Fibroblast of lung (primary cell): ENCODE measurements at places on chromosomes 5 and 9. TPM values are rescaled to one million over a fixed set of nuclear protein-coding genes. Genes with fewer than 3 reads are reported as not detected.

Gene PGM5
- 42.6 and 65.7 TPM in 2 replicates for polyA plus RNA-seq

Gene PCDHB3
- 0.35 and 2.3 TPM in 2 replicates for polyA plus RNA-seq

Gene HMMR
- 5.6 and 25.1 TPM in 2 replicates for polyA plus RNA-seq

Gene GAS1
- 1.6 and 2.5 TPM in 2 replicates for polyA plus RNA-seq

Gene PCDHGB2
- polyA plus RNA-seq: 2.3 and 5.7 TPM in 2 replicates

GRCh38 chr5:8993031-8993430 lies 552.8 kb downstream of the SEMA5A start:
- no peak for DNase-seq

DNA sequence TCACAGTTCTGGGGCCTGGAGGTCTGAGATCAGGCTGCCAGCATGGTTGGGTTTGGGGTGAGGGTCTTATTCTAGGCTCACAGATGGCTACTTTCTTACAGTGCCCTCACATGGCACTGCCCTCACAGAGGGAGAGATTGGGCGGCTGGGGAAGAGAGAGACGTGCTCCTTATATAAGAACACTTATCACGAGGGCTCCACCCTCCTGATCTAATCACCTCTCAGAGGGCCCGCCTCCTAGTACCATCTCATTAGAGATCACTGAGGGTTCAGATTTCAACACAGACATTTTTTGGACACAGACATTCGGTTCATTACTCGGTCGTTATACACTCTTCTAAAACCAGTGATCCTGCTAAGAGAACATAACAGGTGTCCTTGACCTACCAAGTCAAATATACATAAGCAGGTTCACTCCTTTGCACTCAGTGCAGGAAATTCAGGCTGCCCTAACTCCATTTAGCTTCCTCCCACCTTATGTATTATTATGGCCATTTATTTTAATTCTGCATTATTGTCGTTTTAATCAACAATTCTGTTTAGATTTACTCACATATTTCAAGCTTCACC lies 121.7 kb downstream of the ICE1 start:
- DNase-seq: no peak

DNA sequence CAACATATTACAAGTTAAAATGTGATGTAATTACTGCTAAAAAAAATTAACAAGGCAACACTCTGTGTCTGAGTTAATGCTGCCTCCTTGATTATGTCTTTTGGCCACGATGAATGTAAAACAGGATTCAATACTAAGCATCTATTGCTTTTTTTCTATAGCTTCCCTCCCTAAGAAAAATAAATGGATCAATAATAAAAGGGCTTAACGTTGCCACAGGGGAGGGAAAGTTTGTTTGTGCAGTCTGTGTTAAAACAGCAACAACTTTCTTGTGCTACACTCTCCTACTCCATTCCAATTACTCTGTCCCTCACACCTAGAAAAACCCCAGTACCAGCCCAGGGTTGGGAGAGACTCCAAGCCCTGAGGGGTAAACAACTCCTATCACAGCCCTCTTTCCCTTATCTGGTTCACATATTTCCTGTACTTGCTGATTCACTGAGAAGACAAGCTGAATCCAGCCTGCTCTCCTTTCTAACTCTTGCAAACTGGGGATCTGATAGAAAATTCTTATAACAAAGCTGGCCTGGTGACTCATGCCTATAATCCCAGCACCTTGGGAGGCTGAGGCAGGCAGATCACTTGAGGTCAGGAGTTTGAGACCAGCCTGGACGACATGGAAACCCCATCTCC lies 44.8 kb downstream of the PTPN3 start:
- DNase-seq: peak; percentile 86

GRCh38 chr9:94928691-94929368 lies 202.3 kb downstream of the AOPEP start:
- DNase-seq: no peak

DNA sequence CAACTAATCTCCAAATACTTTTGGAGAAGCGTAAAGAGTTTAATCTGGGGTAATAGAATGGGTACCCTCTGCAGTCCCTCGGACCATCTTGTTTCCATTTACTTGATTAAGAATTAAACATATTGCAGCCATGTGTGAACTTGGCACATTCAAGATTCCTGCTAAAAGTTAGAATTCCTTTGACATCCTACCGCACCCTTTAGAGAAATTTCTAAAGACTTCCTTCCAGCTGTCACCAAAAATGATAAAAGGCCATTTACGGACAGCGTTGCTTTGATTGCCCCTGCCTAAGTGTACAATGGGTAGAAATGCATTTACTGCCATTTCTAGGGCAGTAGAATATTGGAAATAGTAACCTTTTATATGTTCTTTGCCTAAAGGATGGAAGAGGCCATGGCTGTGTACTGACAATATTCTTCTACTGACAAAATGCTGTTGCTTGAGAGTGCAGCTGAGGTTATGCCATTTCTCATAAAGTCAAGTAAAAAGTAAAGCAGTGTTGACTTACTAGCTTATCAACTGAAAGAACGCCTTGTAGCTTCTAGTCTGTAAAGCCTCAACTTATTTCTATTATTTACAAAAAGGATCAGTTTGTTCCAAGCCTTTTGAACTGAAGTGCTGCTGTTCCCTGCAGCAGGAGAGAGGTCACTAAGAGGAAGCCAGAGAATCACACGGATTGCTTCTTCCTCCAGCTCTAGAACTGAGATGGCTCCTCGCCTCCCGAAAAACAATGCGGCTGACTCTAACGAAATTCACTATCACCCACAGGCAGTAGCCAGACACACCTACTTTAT lies 139.8 kb upstream of the BASP1 start:
- no peak for DNase-seq

DNA sequence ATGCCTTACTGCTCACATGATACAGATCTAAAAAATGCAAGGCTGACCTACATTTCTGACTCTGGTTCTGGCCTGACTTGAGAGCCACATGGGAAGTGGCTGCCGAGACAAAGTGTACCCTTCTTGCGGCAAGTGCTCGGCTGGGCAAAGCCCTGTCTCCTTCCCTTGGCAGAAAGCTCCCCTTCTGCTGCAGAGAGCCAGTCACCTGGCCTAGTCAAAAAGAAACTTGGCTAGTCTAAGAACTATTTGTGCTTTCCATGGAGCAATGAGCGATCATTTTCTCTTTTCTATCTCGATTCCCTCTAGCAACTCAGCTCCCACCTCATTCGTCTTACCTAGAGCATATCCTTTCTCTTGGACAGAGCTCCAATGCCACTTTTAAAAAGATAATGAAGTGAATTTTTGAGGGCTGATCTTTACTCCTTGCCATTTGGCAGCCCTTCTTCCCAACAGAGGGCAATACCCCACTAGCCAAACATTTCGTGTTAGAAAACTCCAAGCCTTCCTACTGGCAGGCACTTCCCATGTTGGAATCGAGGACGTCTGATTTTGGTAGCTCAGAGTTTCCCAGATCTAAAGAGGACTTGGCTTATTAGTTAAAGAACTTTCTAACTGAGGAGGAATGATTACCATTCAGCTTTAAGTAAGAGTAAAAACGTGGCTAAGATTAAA lies 108.1 kb upstream of the PRRC1 start:
- peak; percentile 12 for DNase-seq
